ENCODE measurements at places on chromosomes 5 and 9. TPM values are rescaled to one million over a fixed set of nuclear protein-coding genes. Genes with fewer than 3 reads are reported as not detected.
A peak's percentile ranks its signal among the peaks of the same experiment; 100 is the strongest.

GRCh38 chr5:6302684-6303083, 75.7 kb downstream of the MED10 start:
- no peaks in the 10 kb centered on the region for H3K4me1 ChIP-seq
- H3K36me3 ChIP-seq: no peaks in the 10 kb centered on the region
- H3K27ac ChIP-seq: no peak overlapping the region

Gene PAIP1
- total RNA-seq: 31.8 TPM

- H3K4me3 ChIP-seq: no peak overlapping the region
- H3K27ac ChIP-seq: no peak overlapping the region
- no peaks in the 10 kb centered on the region for H3K27me3 ChIP-seq
- no peak for DNase-seq
- H3K36me3 ChIP-seq: peaks cover 7% of the 10 kb centered on the region
These were observed 6.7 kb downstream of the OR1K1 start for GRCh38 chr9:122806661-122807060.

Gene PIP5KL1
- total RNA-seq: 2.7 TPM

Gene INSL6
- not detected for total RNA-seq

GRCh38 chr5:125775896-125776295, 647.3 kb upstream of the GRAMD2B start:
- DNase-seq: no peak
- no peaks in the 10 kb centered on the region for H3K27me3 ChIP-seq
- no peaks in the 10 kb centered on the region for H3K4me1 ChIP-seq

GRCh38 chr5:54889826-54890225, 95.6 kb downstream of the ESM1 start:
- H3K4me3 ChIP-seq: no peak overlapping the region
- H3K27ac ChIP-seq: peak overlapping the region; percentile 8
- DNase-seq: no peak
- peaks cover 70% of the 10 kb centered on the region for H3K27me3 ChIP-seq
- no peaks in the 10 kb centered on the region for H3K36me3 ChIP-seq
- H3K4me1 ChIP-seq: peaks cover 2% of the 10 kb centered on the region

Gene APBA1
- 0.13 TPM for total RNA-seq

GRCh38 chr5:83751201-83751600, 30.5 kb upstream of the HAPLN1 start:
- no peaks in the 10 kb centered on the region for H3K36me3 ChIP-seq
- no peak overlapping the region for H3K4me3 ChIP-seq
- no peak for DNase-seq
- no peaks in the 10 kb centered on the region for H3K27me3 ChIP-seq
- H3K4me1 ChIP-seq: no peaks in the 10 kb centered on the region

DNA sequence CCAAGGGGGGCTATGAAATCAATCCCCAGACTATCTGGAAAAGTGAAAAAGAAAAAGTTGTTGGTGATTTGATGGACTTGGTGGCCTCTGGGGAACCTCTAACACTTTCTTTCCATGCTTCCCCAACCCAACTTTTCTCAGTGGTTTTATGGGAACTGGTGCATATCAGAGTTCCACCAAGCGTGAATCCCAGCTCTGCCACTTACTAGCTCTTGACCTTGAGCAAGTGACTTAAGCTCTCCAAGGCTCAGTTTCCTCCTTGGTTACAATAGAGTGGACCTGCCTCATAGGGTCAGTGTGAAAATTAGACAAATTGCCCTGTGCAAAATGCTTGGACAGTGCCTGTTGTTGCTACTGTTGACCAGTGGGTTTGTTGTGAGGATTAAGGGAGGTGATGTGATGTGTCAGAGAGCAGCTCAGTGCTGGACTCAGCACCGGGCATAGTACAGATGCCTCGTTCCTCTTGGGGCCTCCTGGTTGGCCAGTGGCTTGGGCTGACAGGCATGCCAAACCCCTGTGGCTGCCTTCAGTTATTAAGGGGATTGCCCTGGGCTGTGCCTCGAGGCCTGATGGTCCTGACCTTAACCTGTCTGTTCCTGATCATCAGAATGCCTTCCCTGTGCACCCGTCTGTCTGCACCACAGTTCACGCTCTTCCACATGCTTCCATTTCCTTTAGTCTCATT, 49.3 kb downstream of the COL15A1 start:
- no peaks in the 10 kb centered on the region for H3K36me3 ChIP-seq
- H3K27me3 ChIP-seq: peaks cover 18% of the 10 kb centered on the region
- no peaks in the 10 kb centered on the region for H3K4me1 ChIP-seq
- no peak overlapping the region for H3K4me3 ChIP-seq
- H3K27ac ChIP-seq: no peak overlapping the region
- no peak for DNase-seq

DNA sequence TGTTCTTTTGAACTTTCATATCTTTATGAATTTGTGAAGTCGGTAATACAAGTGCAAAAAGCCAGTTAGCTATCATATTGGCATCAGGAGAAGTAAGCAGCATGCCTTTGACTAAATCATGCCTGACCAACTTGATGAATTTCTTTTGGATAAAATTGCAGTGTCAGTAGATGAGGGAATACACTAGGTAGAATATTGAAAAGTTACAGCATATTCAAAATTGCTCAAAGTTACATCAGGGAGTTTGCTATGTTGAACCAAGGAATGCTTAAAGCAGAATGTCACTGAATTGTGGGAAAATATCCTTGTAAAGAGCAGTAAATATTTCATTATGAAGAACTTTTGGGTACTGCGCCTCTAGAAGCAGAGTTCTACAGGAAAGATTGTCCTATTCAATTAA, 87.1 kb upstream of the TLX3 start:
- no peak overlapping the region for H3K4me3 ChIP-seq
- no peak for DNase-seq
- peaks cover 49% of the 10 kb centered on the region for H3K27me3 ChIP-seq
- no peaks in the 10 kb centered on the region for H3K36me3 ChIP-seq
- no peak overlapping the region for H3K27ac ChIP-seq

DNA sequence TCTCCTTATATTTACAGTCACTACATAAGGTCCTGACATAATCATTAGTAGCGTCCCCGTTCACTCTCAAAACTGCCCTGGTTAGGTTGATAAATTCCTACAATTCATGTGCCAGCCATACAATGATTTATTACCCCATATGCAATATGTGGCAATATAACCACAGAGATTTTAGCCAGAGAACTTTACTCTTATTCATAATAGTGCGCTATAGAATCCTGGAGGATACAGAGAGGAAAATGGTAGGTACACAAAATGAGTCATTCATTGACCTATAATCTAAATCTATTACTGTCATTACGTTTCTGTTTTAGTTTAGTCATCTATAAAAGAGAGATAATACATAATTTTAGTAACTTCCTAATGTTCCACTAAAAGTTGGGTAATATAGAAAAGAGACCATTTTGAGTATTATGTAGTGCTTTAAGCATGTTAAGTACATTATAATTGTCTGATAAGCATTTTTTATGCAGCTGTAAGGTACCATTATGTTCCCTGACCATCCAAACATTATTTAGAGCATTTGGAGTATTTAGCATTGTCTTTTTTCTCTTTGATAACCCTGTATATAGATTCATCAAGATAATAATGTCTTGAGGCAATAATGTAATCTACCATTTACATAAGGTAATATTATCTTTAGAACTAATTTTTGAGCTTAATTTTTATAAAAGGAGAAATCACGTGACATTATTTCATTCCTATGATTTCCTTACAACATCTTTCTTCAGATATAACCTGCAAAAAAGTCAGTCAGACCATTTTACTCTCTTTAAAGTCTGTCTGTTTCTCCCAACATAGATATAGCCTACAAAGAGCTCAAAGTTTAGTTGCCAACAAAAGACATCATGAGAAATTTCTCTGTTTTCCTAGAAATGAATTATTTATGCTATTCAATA, 655.5 kb upstream of the ZNF608 start:
- no peak for DNase-seq
- no peak overlapping the region for H3K27ac ChIP-seq
- no peak overlapping the region for H3K4me3 ChIP-seq

DNA sequence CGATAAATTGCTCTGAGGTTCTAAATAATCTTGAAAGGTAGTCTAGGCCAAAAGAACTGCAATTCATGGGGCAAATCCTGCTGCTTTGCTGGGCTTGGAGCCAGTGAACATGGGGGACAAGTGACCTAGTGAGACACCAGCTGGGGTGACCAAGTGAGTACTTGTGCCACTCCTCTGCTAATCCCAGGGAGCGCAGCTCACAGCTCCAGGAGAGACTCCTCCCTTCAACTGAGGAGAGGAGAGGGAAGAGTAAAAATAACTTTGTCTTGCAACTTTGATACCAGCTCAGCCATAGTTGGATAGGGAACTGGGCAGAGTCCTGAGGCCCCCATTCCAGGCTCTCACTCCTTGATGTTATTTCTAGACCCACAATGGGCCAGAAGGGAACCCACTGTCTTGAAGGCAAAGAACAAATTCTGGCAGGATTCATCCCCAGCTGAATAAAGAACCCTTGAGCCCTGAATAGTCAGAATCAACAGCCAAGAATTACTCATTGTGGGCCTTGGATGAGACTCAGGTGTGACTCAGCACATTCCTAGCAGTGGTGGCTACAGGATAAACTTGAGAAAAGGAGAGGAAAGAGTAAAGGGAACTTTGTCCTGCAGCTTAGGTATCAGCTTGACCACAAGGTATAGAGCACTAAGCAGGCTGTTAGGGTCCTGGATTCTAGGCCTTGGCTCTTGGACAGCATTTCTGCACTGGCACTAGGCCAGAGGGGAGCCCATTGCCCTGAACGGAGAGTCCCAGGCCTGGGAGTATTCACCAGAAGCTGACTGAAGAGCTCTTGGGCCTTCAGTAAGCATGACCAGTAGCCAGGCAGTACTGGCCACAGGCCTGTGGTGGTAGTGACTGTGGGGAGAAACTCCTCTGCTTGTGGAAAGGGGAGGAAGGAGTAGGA, 288.3 kb upstream of the CDH18 start:
- H3K4me3 ChIP-seq: no peak overlapping the region
- no peaks in the 10 kb centered on the region for H3K27me3 ChIP-seq
- H3K27ac ChIP-seq: no peak overlapping the region
- H3K36me3 ChIP-seq: no peaks in the 10 kb centered on the region
- DNase-seq: no peak

DNA sequence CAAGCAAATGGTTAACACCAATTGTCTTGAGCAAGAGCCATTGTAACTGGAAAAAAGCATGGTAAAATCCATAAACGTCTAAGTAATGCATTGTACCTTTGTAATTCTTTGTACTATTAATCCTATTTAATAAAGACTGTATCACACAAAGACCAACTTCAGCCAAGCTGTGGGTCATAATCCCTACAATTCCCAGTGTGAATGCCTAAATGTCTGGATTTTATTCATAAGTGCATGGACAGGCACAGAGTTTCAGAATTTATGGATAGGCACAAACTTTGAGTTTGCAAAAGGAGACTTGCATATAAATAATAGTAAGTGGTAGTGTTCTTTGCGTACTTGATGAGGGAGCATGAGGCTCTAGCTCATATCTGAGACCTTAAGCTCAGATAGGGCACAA, 1280.2 kb upstream of the WWC1 start:
- H3K4me3 ChIP-seq: no peak overlapping the region
- H3K27ac ChIP-seq: no peak overlapping the region
- H3K4me1 ChIP-seq: no peaks in the 10 kb centered on the region

- peak overlapping the region; percentile 62 for H3K4me3 ChIP-seq
- peak overlapping the region; percentile 95 for H3K27ac ChIP-seq
- no peaks in the 10 kb centered on the region for H3K27me3 ChIP-seq
- H3K4me1 ChIP-seq: peaks cover 90% of the 10 kb centered on the region
These were observed 5.7 kb downstream of the RAPGEF1 start for GRCh38 chr9:131734165-131734610.

All from activated CD8-positive, alpha-beta T cell treated with anti-CD3 and anti-CD28 coated beads, Interleukin-2, amount 10 ng/mL, durations not matched to agents 7 days and 5 days (primary cell).